Left lobe of liver (tissue), 2 donors: ENCODE measurements at places on chromosomes 7 and 10.

- peak; percentile 49 for DNase-seq
These were observed 7.7 kb downstream of the GUSB start for GRCh38 chr7:65974191-65974801.

- peak; percentile 39 for DNase-seq
These were observed 33.2 kb downstream of the DRGX start for GRCh38 chr10:49362596-49363260.

- DNase-seq, result peak; percentile 81
These were observed 63.5 kb downstream of the LHPP start for GRCh38 chr10:124524991-124525653.

DNA sequence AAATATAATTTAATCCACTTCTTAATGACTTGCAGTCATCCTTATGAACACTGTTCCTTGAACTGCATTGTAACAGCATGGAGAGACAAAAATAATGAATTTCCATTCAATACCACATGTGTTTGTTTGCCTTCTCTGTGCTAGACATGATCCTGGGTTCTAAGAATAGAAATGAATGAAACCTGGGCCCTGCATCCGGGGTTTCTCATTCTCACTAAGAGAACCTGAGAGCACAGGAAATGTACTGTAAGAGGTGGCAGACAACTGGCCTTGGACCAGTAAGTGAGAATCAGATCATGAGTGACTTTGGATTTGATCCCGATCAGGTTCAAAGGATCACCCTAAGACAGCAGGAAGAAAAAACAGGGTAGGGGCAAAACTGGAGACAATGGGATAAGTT, 37.2 kb upstream of the CUL1 start:
- no peak for DNase-seq

- DNase-seq, result no peak
These were observed 64.2 kb downstream of the PHYHIPL start for GRCh38 chr10:59240582-59241183.

- no peak for DNase-seq
These were observed 35.2 kb upstream of the HECW1 start for GRCh38 chr7:43077285-43077684.

DNA sequence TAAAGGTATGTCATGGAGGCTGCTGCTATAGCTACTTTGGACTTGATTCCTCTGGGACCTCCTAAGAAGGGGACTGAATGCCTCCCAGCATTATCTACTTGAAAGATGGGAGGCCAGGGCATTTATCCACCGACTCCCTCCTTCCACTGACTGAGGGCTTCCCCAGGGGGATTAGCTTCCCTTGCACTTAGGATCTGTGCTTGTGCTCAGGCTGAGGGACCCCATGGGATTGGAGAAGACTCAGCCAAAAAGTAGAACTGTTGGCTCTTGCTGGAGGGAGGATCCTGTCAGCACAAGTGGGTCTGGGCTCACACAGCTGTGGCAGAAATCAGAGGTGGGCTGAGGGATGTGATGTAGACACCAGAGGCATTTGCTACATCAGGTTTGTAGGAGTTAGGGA, 81.5 kb upstream of the SYPL1 start:
- DNase-seq, result no peak

DNA sequence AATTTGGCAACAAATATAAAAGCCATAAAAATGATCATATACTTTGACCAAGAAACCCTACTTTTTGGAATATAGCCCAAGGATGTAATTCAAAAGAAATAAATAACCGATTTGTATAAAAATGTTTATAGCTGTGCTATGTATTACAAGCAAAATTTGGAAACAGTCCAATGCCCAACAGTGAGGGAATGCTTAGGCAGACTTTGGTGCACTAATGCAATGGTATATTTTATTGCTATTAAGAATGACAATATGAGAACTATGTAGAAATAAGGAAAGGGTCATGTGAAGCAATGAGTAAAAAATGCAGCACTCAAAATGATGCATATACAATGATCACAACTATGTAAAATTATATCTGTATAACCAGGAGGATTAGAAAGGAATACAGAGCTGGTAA, 273.8 kb upstream of the HPS1 start:
- no peak for DNase-seq

DNA sequence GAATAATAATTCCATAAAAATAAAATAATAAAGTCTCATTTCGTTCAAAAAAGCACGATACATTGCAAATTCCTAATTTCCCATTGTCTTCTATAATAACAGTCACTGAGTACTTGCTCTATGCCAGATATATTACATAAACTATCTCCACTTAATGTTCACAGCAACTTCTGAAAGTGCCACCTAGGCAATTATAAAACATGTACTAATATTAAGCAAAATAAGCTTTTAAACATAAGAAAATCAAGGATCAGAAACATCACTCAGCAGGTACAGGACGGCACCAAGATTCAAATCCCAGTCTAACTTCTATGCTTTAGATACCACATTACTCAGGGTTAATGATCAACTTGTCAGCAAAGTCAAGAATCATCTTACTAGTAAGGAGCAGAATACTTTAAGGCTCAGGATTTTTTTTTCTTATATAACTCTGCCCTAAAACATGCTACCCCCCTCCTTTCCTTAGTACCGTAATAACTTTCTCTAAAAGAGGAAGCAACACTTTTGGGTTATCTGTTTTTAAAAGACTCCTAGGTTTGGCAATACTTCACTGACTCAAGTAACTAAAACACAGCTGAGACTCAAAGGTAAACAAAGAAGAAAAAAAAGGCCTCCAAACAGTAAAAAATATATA, 51.3 kb downstream of the USP6NL start:
- no peak for DNase-seq

DNA sequence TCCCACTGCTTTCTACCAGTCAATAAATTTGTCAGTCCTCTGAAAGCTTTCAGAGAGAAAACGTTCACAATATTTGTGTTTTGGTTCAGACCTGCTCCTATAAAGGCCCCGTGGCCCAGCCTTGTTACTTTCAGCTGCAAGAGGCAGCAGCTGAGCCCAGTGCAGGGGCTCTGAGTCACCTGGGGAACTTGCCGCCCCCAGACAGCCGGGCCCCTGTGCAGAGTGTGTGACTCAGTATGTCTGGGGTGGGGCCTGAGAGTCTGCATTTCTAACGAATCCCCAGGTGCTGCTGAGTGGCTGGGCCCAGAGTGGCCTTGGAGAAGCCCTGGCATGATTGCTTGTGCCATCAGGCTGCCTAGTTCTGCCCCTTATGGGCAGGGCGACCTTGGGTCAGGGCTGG, 303.5 kb downstream of the PAXIP1 start:
- DNase-seq, result no peak

- DNase-seq, result no peak
These were observed 22.4 kb downstream of the RHOBTB1 start for GRCh38 chr10:60921633-60922032.

- DNase-seq, result no peak
These were observed 355.1 kb upstream of the MKI67 start for GRCh38 chr10:128481152-128481840.

DNA sequence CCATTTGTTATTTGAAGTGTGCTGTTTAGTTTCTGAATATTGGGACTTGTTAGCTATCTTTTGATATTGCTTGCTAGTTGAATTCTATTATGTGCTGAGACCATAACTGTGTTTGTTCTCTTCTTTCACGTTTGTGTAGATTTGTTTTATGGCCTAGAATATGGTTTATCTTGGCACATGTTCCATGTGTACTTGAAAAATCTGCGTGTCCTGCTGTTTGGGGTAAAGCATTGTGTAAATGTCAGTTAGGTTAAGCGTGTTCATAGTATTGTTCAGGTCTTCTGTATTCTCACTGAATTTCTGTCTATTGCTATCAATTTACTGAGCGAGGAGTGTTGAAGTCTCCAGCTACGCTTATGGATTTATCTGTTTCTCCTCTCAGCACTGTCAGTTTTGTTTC, 19.4 kb downstream of the MMP21 start:
- no peak for DNase-seq

- DNase-seq, result no peak
These were observed 82.6 kb upstream of the AOAH start for GRCh38 chr7:36806891-36807290.

DNA sequence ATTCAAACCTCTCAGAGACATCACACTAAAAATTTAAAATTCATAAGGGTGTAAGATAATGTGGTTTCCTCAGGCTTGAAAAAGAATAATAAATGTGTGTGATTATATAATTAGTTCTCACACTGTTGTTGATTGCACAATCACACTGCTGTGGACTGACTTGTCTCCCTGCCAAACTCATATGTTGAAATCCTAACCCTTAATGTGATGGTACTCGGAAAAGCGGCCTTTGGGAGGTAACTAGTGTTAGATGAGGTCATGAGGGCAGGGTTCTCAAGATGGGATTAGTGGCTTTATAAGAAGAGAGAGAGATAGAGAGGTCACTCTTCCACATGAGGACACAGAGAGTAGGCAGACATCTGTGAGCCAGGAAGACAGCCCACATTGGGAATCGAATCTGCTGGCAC, 128.5 kb upstream of the COL1A2 start:
- no peak for DNase-seq

- no peak for DNase-seq
These were observed 53.6 kb downstream of the DLD start for GRCh38 chr7:107944411-107945169.

GRCh38 chr7:94633014-94633341, 23.0 kb downstream of the SGCE start:
- DNase-seq, result no peak

- DNase-seq, result no peak
These were observed 78.7 kb upstream of the CXCL12 start for GRCh38 chr10:44463511-44464121.

DNA sequence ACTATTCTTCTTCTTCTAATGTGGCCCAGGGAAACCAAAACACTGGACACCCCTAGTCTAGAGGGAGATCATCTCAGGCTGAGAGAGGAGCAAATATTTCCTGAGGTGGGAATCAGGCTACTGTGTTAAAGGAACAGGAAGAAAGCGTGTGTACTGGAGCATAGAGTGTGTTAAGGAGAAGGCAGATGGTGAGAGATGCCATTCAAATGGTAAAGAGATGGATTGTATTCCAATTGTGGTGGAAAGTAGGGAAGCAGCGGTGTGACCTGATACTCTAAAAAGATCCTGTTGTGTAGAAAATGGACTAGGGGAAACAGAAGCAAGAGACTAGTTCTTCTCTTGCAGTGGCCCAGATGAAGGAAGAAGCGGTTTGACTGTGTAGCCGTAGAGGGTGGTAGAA, 31.2 kb downstream of the RAB18 start:
- DNase-seq, result no peak

- no peak for DNase-seq
These were observed 71.7 kb downstream of the RBAK start for GRCh38 chr7:5117095-5117970.

DNA sequence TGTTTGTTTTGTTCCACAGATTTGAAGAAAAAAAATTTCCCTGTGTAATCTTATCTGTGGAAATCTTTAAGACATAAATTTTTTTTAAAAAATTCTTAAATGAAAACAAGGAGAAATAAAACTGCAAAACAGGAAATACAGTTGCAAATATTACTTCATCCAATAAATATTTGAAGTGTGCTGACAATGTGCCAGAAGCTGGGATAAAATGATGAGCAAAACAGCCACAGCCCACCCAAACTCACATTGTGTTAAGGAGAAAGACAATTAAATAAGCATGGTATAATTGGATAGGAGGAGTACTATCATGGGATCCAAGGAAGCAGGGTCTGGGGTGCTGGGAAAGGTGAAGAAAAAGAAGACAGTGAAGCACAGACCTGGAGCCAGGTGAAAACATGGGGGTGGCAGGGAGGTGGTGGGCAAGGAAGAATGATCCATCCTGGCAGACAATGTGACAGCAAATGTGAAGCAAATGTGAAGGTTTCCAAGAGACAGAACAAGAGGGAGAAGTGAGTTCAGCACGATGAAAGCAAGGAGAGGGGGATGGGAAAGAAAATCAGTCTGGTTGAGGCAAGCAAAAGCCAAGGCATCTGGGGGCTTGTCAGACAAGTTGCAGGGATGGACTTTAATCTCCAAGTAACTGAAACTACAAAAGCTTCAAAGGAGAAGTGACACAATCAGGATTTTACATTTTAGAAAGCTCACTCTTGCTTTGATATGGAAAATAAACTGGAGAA, 135.9 kb downstream of the HIBADH start:
- DNase-seq, result no peak

DNA sequence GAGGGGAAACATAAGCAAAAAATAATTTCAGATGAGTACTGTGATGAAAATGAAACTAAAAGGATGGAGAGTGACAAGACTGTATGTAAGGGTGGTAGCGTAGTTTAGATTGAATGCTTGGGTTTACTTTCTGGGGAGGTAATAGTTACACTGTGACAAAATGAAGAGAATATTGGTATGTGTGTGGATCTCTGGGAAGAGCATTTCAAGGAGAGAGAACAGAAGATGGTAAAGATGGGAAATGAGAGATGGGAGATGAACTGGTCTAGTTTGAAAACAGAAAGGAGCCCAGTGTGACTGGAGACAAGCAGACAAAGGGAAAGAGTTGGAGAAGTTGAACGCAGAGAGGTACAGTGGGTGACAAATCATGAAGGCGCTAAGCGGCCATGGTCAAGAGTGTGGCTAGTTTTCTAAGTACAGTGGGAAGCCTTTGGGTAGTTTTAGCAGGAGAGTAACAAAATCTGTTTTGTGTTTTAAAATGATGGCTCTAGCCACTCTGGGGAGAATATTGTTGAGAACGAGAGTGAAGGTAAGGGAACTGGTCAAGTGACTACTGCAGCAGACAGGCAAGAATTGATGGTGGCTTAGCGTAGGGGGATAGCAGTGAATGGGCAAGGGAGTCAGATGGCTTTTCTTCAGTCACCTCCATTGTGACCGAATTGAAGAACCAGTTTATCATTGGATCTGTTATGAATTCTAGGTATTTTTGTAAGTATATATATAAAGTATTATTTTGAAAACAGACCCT, 22.6 kb downstream of the PALS2 start:
- no peak for DNase-seq

- no peak for DNase-seq
These were observed 47.1 kb downstream of the MYOF start for GRCh38 chr10:93434991-93435491.

GRCh38 chr7:133512560-133512959, 259.7 kb downstream of the EXOC4 start:
- no peak for DNase-seq

- DNase-seq, result no peak
These were observed 11.8 kb downstream of the NCOA4 start for GRCh38 chr10:46018453-46019176.

DNA sequence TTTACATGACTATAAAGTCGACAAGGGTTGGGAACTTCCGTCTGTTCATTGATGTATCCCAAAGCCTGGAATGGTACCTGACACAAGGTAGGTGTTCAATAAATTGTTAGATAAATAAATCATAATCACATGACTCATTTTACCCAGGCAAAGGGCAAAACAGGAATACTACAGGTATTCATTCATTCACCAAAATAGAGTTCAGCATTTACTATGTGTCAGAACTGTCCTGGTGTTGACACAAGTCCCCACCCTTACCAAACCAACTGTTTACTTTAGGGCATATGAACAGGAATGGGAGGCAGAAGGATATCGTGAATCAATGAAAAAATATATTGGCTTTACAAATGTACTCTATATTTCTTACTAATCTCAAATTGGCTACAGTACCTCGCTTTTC, 666 bp upstream of the YAE1 start:
- DNase-seq, result no peak

DNA sequence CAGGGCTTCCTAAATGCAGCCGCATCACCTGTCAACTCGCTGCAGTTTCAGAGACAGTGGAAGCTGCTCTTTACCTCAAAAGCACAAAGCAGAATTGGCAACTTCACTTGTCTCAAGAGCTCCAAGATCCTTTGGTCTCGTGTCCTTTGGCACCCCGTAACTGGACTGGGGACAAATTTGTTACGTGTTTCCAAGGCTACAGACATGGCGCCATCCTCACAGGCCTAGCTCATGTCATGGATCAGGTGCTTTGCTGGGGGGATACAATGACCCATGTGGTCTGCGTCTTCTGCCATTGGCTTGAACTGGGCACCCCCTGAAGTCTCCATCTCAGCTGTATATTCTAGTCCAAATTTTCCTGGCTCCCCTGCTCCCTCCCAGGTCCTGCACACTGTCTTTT, 48.6 kb downstream of the CHST3 start:
- no peak for DNase-seq
